SJSA1 (cell line): ENCODE measurements at places on chromosomes 2 and 18. TPM values are rescaled to one million over a fixed set of nuclear protein-coding genes. Genes with fewer than 3 reads are reported as not detected.
A peak's percentile ranks its signal among the peaks of the same experiment; 100 is the strongest.

DNA sequence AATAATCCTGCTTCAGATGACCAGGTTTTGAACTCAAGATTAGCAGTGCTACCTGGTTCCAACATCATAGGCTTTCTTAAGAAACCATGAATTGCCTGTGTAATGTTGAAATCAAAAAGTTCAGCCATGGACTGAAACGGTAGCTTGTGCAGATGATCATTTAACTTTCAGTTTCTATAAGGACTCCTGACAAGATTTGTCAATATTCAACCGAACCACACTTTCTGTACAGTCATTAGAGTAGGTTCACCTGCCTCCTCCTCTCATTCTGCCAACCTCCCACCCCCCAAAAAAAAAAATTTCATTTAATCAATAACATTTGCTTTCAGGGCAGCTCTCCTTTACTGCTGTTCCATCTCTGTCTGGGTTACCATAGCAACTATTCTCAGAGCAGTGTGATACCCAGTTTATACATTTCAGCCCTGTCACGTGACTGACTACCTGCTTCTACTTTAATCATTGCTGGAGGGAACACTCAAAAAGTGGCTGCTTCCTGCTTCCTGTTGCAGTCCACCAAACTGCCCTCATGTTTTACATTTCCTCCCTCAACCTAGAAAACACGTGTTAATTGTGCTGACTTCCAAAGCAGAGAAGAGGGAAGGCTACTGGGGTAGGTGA lies 275.5 kb downstream of the SS18 start:
- DNase-seq = no peak

GRCh38 chr2:219353129-219353528 lies 20.6 kb upstream of the RESP18 start:
- DNase-seq = no peak

Gene C1GALT1C1L
- total RNA-seq = 0.75 and 1.1 TPM in 2 replicates

- no peak for DNase-seq
Measured at GRCh38 chr2:69616755-69617154, 26.8 kb downstream of the AAK1 start.

GRCh38 chr2:165648801-165649200 lies 145.2 kb downstream of the GALNT3 start:
- no peak for DNase-seq

Gene C2orf76
- total RNA-seq = 15.8 and 18.3 TPM in 2 replicates

GRCh38 chr2:5788447-5788846 lies 96.3 kb downstream of the SOX11 start:
- DNase-seq = no peak

- DNase-seq = no peak
Measured at GRCh38 chr2:197212344-197213262, 98.0 kb downstream of the ANKRD44 start.

GRCh38 chr2:217953011-217953481 lies 49.7 kb downstream of the TNS1 start:
- DNase-seq = no peak

Gene MGAT4A
- not detected in 2 replicates for total RNA-seq

GRCh38 chr2:73839653-73840411 lies 11.1 kb downstream of the STAMBP start:
- no peak for DNase-seq

Gene CLEC4F
- total RNA-seq = not detected in 2 replicates

Gene SNORC
- 0.22 and 0.32 TPM in 2 replicates for total RNA-seq

GRCh38 chr2:168119515-168120141 lies 127.8 kb downstream of the STK39 start:
- DNase-seq = peak; percentile 40

DNA sequence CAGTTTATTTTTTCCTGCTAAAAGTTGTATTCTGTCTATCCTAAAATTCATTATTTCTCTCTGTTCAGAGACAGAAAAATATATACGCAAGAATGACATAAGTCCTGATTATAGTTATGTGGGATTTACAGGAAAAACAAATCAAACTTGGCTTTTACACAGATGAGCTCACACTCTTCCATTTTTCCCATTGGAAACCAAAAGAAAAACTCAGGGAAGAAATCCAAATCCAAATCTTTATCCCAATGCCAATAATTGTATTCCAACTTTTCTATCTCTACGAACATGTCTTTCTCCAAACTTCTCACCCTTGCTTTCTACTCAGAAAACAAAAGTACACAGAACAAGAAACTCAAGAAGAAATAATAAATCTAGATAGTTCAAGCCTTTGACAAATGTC lies 249.1 kb upstream of the TMEFF2 start:
- no peak for DNase-seq

- no peak for DNase-seq
Measured at GRCh38 chr18:46054956-46055837, 16.9 kb downstream of the PSTPIP2 start.

- no peak for DNase-seq
Measured at GRCh38 chr2:10278763-10279471, 23.8 kb upstream of the HPCAL1 start.

Gene MEIS1
- 4.2 and 6.2 TPM in 2 replicates for total RNA-seq
